ENCODE measurements at places on chromosomes 3 and 15. TPM values are rescaled to one million over a fixed set of nuclear protein-coding genes. Genes with fewer than 3 reads are reported as not detected.

Gene CYP1A1
- total RNA-seq: 10.3 TPM

Gene DZIP1L
- 2.5 TPM for total RNA-seq

Gene BOC
- total RNA-seq: 2.2 TPM

Gene RLBP1
- not detected for total RNA-seq

Gene IL17RD
- 6.1 TPM for total RNA-seq

Gene UPK1B
- total RNA-seq: 179 TPM

Gene CCDC33
- total RNA-seq: not detected

Gene NRROS
- 0.07 TPM for total RNA-seq

Gene LINGO1
- total RNA-seq: not detected

Gene SH3GL3
- total RNA-seq: 1.7 TPM

Gene RHOV
- 52.2 TPM for total RNA-seq

Gene CLDN16
- total RNA-seq: 0.37 TPM

Gene SLC6A1
- not detected for total RNA-seq

Gene GMPPB
- 50.9 TPM for total RNA-seq

Gene CCNB2
- 61.9 TPM for total RNA-seq

Gene TPRG1
- total RNA-seq: 2.8 TPM

Gene UROC1
- total RNA-seq: not detected

Gene MRPL47
- 39.6 TPM for total RNA-seq

Gene NCBP2
- 55.2 TPM for total RNA-seq

All from airway epithelial cell (primary cell).